BJ (cell line): ENCODE measurements at places on chromosomes 1 and 21. TPM values are rescaled to one million over a fixed set of nuclear protein-coding genes. Genes with fewer than 3 reads are reported as not detected.

- no peak for DNase-seq
These were observed 53.3 kb upstream of the ZC3H11B start for GRCh38 chr1:219666242-219666641.

- no peak for DNase-seq
These were observed 121.9 kb upstream of the IPO9 start for GRCh38 chr1:201707027-201707426.

The MYOG gene
- polyA plus RNA-seq: not detected in 2 replicates

The DDAH1 gene
- 244 and 286 TPM in 2 replicates for polyA plus RNA-seq

- no peak for DNase-seq
These were observed 43.6 kb downstream of the PLEKHA6 start for GRCh38 chr1:204316164-204316563.

DNA sequence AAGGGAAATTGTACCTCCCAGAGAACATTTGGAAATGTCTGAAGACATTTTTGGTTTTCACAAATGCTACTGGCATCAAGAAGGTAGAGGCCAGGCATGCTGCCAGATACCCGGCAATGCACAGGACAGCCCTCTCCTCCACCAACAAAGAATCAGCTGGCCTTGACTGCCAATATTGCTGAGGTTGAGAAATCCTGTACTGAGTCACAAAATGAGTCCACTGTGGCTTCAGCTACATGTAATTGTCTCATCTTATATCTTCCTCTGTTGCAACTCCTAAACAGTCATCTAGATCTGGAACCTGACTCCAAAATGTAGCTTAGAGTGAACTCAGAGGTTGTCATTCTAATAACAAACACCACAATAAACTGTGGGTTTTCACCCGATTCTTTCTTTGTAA, 327.5 kb upstream of the POGK start:
- no peak for DNase-seq
